Cardiac ventricle fibroblast (primary cell): ENCODE measurements at places on chromosomes 5 and 9. TPM values are rescaled to one million over a fixed set of nuclear protein-coding genes. Genes with fewer than 3 reads are reported as not detected.

The FAM169A gene
- not detected in 2 replicates for total RNA-seq

The SNCB gene
- 0.10 and 0.56 TPM in 2 replicates for total RNA-seq

The HBEGF gene
- total RNA-seq: 1.0 and 1.9 TPM in 2 replicates

The KCNV2 gene
- total RNA-seq: not detected in 2 replicates

The SETX gene
- total RNA-seq: 33.5 and 36.9 TPM in 2 replicates

The ZNF366 gene
- total RNA-seq: 0.44 and 0.88 TPM in 2 replicates

The WWC1 gene
- total RNA-seq: 2.9 and 7.6 TPM in 2 replicates

The MLANA gene
- total RNA-seq: not detected in 2 replicates

The CDKN2B gene
- 16.2 and 20.4 TPM in 2 replicates for total RNA-seq

The TTC23L gene
- total RNA-seq: 0.19 TPM in 1 of 2 replicates, not detected in the other

The CORO2A gene
- 0.19 and 0.44 TPM in 2 replicates for total RNA-seq

The CCNJL gene
- 0.06 and 0.39 TPM in 2 replicates for total RNA-seq

The PAPPA gene
- 78.9 and 80.3 TPM in 2 replicates for total RNA-seq

The SLC45A2 gene
- not detected in 2 replicates for total RNA-seq

The ZFP37 gene
- 1.1 and 1.4 TPM in 2 replicates for total RNA-seq

The ROPN1L gene
- total RNA-seq: 0.54 TPM in 1 of 2 replicates, not detected in the other

The GABRA1 gene
- not detected in 2 replicates for total RNA-seq

The GMCL2 gene
- not detected in 2 replicates for total RNA-seq

The FOXD4L4 gene
- not detected in 2 replicates for total RNA-seq

The LVRN gene
- total RNA-seq: 0.06 TPM in 1 of 2 replicates, not detected in the other

The F2RL1 gene
- total RNA-seq: 16.7 and 30.1 TPM in 2 replicates

The SLC6A3 gene
- 0.05 TPM in 1 of 2 replicates, not detected in the other for total RNA-seq

The PHF24 gene
- total RNA-seq: 0.05 and 0.06 TPM in 2 replicates
